ENCODE measurements at places on chromosomes 5 and 9.

- DNase-seq: no peak
Observed at GRCh38 chr9:3629495-3629894, 103.7 kb upstream of the RFX3 start.

DNA sequence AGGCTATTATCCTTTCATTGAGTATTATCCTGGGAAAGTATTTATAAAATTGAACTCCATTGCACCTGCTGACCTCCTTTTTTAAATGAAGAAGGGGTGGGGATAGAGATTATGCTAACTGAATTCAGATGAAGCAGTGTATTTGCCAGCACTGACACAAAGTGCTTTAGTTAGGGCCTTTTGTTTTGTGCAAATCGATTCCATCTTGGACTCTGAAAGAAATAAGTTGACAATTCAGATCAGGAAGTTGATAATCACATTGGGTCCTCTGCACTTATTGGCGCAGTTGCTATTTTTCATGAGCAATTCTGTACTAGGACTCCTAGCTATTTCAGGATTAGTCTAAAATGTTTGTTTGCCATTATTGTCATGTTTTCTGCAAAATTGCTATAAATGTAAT, 101.6 kb upstream of the FSD1L start:
- DNase-seq: no peak

- no peak for DNase-seq
Observed at GRCh38 chr9:78115073-78115472, 83.5 kb upstream of the GNAQ start.

- no peak for DNase-seq
Observed at GRCh38 chr9:72912476-72913381, 40.1 kb downstream of the ALDH1A1 start.

DNA sequence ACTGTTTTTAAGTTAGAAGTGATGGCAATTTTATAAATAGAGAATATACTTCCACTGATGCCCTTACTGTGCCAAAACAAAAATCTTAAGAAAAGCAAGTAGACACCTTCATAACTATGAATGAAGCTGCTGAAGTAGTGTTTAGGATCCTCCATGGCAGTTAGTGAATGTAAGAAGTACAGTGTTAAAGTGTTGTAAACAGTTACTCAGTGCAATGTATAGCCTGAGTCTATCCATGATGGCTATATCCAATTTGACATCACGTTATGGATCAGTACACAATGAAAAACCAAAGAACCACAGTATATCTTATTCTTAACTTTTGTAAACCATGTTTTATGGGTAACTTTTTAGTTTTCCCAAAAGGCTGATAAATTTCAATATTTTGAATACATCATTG, 7.1 kb downstream of the CCNG1 start:
- DNase-seq: no peak

DNA sequence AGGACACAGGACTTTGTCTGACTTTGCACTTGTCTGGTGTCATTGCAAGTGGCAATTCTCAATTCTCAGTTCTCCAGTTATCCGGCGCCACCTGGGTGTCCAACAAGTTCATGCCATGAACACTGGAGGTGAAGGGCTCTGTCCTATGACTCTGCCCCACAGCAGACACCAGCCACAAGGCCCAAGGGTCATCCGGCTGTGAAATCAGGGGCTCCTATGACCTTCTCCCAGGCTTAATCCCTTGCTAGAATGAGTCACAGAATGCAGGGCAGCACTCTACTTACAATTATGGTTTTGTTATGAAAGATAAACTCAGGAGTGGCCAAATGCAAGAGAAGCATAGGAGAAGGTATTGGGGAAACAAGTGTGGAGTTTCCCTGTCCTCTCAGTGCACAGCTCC, 392.0 kb downstream of the GADD45G start:
- no peak for DNase-seq

GRCh38 chr9:16597136-16597535, 273.3 kb downstream of the BNC2 start:
- DNase-seq: no peak

DNA sequence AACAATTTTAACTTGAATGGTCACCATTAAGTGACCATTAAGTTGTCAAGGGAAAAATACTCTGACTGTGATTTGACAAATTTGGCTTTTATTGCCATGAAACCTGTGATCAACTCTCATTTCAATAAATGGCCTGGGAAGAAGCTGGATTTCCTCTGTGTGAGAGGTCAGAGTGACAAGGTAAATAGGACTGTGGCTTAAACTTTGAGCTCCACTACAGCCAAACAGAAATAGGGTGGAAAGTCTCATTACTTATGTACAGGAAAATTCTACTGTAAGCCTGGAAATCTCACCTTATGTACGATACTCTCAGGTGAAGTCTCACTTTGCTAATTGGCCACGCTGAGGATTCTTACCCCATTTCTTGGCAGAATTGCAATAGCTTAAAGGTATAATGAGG, 67.3 kb downstream of the NPR3 start:
- DNase-seq: no peak

DNA sequence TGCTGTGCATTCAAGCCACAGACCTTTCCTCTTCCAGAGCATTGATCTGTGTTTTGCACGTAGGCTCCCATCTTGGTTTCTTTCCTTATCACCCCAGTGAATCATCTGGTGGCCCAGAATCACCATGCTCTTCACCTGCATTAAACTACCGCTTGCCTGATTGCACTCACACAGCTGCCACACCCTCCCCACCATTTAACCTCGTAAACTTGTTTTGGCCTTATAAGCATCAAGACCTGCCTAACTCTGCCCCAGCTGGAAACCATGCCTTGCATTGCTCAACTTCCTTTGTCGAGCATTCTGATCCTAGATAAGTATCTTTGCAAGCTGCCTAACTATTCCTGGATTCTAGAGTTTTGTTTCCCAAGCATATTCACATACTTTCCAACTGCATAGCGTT, 369.6 kb upstream of the SEMA6A start:
- DNase-seq: no peak

DNA sequence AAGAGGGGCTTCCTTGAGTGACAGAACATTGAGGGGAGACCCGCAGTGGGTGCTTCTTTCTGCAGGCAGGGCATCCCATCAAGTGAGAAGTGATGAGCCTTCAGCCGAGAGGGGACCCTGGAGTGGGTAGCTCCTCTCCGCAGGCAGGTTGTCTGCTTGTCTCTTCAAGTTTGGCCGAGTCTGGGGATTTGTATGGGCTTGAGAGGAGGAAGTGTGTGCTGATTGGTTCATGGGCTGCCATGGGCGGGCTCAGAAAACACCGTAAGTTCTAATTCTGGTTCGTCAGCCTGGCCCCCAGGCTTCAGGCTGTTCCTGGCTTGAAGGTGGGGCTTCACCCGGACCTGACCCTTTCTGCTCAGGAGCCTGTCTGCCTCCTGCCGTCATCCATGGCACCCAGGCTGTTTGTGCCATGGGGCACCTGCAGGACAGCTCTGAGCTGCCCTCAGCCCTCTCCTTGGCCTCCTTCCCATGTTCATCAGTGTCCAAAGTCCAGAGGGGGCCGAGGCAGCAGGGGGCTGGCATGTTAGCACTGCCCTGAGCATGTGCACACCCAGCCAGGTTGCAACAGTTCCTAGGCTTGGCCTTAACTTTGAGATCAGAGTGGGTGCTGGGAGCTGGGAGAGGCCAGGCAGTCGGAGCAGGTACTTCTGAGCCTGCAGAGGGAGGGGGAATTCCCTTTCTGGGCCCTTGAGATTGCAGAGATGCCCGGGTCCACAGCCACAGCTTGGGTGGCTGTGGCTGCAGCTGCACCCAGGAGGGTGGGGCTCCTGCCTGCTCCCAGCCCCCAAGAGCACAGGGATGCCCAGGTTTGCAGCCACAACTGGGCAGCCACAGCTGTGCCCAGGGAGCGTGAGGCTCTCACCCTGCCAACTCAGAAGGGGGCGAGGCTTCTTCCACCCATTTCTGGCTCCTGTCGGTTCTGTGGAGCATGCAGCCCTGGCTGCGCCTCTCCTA, 13.5 kb upstream of the DHFR start:
- no peak for DNase-seq

- DNase-seq: no peak
Observed at GRCh38 chr5:72541501-72542225, 34.5 kb upstream of the ZNF366 start.

DNA sequence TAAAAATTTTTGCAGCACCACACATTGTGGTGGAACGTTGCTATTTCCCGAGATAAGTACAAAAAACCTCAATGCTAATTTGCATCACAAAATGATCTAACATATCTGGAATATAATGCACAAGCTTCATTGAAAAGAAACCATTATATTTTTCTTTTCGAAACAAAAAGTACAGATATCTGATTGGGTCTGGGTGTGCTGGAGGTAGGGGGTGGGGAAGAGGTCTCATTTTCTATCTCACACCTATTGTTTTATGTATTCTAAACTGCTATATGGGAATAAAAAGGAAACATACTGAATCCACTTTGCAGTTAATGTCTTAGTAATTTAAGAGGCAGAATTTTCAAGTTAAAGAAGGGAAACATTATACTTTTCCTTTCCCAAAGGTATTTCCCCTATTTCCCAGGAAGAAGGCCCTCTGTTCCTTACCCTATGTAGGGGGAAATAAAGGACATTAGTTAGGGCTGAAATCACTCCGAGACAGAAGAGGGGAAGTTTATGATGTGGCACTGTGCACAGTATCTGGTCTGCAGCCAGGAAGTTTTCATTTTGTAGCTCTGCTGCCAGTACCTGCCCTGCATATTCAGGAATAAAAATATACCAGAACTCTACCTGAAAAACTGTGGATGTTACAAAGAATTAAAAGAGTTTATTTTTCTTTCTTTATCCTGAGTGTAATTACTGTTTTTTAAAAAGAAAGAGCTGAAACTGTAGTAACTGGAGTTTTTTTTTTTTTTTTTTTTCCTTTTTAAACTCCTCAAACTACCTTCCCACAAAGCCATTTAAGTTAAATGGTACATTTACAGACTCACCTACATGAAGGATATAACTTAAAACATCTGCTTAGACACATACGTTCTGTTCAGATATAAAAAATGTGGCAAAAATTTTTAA, 7.4 kb downstream of the MEF2C start:
- no peak for DNase-seq

- no peak for DNase-seq
Observed at GRCh38 chr9:120938851-120939250, 12.3 kb upstream of the TRAF1 start.

- no peak for DNase-seq
Observed at GRCh38 chr5:162721125-162721524, 653.6 kb downstream of the GABRG2 start.

DNA sequence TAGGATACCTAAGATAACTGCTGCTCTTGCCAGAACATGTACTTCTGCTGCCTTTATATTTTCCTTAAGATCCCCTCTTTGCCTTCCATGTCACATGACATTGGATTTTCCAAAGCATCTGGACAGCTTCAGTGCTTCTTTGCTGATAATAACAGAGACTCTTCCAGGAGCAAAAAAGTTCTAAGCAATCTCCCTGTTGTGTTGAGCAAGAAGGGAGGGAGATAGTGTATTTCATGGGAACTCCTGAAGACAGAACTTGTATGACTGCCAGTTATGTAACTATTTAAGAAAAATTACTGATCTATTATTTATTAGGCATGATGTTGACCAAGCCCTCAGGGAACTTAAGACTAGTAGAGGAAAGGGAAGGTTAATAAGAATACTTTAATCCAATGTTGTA, 454.7 kb downstream of the SPATA31D1 start:
- DNase-seq: no peak

- no peak for DNase-seq
Observed at GRCh38 chr9:123771690-123772089, 158.2 kb downstream of the DENND1A start.

Data from stimulated activated CD4-positive, alpha-beta T cell treated with anti-CD3 and anti-CD28 coated beads, Interleukin-1b, Interleukin-23, amount 100 ng/mL, for 4 hours (primary cell).